NCI-H187 (cell line): ENCODE measurements at places on chromosomes 12 and 14.

DNA sequence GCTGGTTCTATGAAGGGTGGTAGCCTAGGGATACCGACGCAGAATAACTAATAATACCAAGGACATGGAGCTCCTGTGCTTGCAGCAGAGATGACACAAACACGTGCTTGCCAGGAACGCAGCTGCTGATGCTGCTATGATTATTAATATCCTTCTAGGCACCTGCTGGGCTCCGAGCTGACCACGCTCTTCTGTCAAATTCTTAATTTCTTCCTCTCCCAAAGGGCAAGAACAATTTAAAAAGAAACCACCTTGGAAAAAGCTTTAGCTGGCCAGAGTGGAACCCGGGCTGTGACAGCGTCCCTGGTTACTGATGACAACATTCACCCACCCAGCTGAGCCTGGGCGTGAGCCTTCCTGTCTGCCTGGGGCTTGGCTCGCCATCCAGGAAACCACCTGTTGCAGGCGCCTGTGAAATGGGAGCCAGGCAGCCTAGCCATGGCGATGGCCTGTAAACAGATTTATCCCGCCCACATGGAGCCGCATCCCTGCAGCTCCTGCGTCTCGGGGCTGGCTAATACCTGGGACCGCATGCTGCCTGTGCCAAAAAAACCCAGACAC lies 28.8 kb downstream of the CLMN start:
- peak; percentile 73 for DNase-seq

- DNase-seq = no peak
Observed at GRCh38 chr12:116248433-116248832, 29.1 kb downstream of the MED13L start.

DNA sequence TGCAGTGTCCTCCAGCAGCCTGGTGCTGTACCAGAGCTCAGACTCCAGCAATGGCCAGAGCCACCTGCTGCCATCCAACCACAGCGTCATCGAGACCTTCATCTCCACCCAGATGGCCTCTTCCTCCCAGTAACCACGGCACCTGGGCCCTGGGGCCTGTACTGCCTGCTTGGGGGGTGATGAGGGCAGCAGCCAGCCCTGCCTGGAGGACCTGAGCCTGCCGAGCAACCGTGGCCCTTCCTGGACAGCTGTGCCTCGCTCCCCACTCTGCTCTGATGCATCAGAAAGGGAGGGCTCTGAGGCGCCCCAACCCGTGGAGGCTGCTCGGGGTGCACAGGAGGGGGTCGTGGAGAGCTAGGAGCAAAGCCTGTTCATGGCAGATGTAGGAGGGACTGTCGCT lies 15.2 kb downstream of the C12orf43 start:
- no peak for DNase-seq

- DNase-seq = no peak
Observed at GRCh38 chr12:21369141-21369980, 3.3 kb upstream of the IAPP start.

DNA sequence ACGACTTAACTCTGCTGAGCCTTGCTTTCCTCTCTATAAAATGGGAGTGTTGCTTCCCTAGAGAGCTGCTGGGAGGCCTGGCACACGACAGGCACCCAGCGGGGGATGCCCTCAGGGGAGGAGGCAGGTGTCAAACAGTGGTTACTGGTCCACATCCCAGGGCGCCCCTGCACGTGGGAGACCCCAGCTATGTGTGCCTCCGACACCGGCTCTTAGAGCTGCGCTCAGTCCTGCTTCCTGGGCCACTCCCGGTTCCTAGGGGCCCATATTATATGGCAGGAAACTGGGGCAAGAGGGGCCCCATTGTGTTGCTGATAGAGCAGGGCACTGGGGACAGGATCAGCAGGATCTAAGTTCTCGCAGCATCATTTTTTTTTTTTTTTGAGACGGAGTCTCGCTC lies 47.3 kb downstream of the CHGA start:
- DNase-seq = no peak

GRCh38 chr12:123983822-123984485 lies 10.9 kb downstream of the ZNF664 start:
- DNase-seq = no peak

DNA sequence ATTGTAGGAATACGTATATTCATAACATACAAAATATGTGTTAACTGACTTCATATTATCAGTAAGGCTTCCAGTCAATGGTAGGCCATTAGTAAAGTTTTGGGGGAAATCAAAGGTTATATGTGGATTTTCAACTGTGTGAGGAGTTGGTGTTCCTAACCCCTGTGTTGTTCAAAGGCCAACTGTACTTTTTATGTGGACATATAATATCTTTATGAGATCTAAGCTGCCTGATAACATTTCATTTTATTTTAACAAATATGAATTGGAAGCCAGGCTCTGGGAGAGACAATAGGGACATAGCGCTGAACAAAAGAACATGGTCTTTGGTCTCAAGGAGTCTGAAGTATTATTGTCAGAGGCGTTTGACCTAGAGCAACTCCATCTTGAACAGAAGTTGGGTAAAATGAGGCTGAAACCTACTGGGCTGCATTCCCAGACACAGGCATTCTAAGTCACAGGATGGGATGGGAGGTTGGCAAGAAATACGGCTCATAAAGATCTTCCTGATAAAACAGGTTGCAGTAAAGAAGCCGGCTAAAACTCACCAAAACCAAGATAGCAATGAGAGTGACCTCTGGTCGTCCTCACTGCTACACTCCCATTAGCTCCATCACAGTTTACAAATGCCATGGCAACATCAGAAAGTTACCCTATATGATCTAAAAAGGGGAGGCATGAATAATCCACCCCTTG lies 147.2 kb downstream of the KSR2 start:
- DNase-seq = no peak

DNA sequence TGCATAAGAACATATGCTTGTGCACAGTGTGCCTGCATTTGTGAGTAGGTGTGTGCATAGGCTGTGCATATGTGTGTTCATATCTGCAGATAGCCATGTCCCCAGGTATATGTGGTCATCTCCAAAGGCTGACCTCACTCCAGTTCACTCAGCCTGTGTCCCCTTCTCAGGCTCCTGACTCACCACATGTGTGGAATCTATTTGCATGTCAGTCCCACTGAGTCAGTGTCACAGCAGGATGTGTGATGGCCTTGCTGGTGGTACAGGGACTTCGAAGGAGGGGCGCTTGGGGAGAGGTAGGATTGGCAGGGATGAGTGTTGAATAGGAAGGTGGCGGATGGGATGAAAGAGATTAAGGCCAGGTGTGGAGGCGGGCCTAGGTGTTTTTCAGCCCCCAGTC lies 35.5 kb downstream of the KRT80 start:
- no peak for DNase-seq

DNA sequence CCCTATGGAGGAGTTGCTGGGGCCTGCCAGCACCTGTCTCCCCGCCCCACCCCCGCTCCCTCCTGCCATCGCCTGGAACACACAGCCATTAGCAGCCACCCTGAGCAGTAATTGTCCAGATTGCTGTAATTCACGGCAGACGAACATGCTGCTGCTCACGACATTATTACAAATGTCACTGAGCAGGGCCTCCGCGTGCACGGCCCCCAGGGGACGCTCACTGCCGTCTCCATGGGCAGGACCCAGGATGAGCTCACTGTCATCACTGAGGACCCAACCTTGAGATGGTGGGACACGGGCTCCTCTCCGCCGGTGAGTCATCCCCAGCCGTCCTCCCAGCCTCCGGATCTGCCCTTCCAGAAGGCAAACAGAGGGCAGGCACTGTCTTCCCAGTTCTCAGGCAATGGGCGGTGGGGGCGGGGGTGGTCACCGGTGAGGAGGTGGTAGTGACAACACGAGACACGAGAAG lies 100.4 kb downstream of the RFLNA start:
- DNase-seq = no peak

DNA sequence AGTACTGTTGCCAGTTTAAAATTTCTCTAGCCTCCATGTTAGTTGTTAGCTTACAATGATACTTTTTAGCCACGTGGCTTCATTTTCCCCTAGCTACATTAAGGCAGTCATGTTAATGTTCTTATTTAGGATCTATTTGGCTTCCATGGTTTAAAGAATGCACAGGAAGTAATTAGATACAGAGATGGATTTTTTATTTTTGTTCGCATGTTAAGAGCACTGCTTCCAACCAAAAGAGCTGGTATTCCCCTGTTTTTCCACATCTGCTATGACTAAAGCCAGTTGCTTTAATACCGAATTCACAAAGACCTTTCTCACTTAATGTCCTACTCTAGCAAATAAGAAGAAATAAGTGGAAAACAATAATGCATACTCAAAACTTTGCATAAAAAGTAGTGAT lies 45.1 kb downstream of the PRORP start:
- no peak for DNase-seq

- DNase-seq = no peak
Observed at GRCh38 chr12:18580706-18581105, 157.1 kb downstream of the PLCZ1 start.

- peak; percentile 12 for DNase-seq
Observed at GRCh38 chr14:23640524-23641141, 4.5 kb downstream of the DHRS2 start.

- no peak for DNase-seq
Observed at GRCh38 chr14:101202627-101203404, 299.3 kb upstream of the RTL1 start.

DNA sequence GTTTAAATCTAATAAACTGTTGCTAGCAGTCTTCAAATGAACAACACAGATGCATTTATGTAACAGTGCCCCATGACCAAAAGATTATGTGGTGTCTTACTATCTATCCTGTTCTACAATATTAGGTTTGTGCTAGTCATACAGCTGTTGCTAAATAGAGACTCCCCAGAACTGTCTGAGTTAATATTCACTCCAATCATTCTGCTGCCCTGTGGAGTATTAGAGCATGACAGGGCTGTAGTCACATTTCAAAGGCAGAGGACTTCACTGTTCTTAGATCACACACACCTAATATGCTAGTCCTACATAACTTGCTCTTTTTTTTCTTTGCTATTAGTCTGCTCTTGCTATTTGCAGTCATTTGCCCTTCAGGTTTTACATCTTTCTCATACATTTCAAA lies 157.6 kb upstream of the MDGA2 start:
- no peak for DNase-seq

DNA sequence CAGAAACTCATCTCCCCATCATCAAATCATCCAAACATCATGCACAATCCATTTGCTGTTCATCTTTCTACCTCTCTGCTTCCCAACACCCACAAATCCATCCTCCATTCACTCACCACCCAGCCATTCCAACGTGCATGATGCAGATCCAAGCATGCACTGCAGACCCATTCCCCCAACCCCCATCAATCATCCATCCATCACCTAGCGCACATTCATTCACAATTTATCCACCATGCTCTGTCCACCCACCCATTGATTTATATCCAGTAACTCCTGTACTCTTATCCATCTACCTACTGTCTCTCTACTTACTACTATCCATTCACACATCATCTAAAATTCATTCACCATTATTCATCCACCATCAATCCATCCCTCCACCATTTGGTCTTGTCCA lies 4.0 kb upstream of the AMN start:
- DNase-seq = no peak

GRCh38 chr12:64400041-64400440 lies 4.2 kb upstream of the XPOT start:
- DNase-seq = no peak

GRCh38 chr12:79557690-79558315 lies 133.0 kb downstream of the PAWR start:
- DNase-seq = no peak

GRCh38 chr12:55997535-55997859 lies 421 bp downstream of the SUOX start:
- no peak for DNase-seq

- no peak for DNase-seq
Observed at GRCh38 chr14:104859900-104860299, 5.2 kb upstream of the CEP170B start.

DNA sequence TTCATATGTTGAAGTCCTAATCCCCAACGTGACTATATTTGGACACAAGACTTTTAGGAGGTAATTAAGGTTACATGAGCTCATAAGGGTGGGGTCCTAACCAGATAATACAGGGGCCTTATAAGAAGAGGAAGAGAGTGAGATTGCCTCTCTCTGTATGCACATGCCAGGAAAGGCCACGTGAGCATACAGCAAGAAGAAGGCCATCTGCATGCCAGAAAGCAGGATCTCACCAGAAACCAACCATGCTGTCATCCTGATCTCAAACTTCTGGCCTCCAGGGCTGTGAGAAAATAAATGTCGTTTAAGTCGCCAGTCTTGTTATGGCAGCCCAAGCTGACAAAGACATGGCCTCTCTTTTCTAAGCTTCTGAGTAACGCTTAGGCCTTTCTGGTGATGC lies 69.0 kb upstream of the GPHB5 start:
- no peak for DNase-seq

- DNase-seq = no peak
Observed at GRCh38 chr14:82872494-82872893, 1338.8 kb upstream of the SEL1L start.

DNA sequence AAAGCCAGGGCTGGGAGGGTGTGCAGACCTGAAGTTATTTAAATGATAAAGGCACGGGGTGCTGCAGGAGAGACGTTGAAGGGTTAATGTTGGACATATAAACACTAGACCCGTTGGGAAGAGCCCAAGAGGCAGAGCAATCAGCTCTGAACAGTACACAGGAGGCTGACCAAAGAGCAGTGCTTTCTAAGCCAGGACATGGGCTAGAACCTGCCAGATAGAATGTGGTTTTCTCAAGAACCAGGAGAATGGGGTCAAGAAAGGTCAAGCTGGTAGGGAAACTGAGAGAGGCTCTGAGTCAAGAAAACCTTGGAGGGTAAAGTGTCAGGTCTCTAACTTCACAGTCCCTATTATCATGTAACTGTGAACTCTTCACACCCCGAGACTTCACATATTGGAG lies 143.2 kb upstream of the EEA1 start:
- DNase-seq = no peak

GRCh38 chr14:98170575-98170974 lies 1101.4 kb downstream of the BCL11B start:
- no peak for DNase-seq

GRCh38 chr12:53200458-53201176 lies 6.4 kb downstream of the ITGB7 start:
- no peak for DNase-seq

GRCh38 chr12:7146228-7146627 lies 16.1 kb downstream of the CLSTN3 start:
- no peak for DNase-seq
